ENCODE measurements at places on chromosomes 2 and 18.

- DNase-seq: no peak
Measured at GRCh38 chr2:121284463-121285449, at the start of gene TFCP2L1. TSS of gene TFCP2L1 (minus strand) at chr2:121285202. CDS start at chr2:121285109, 93 bp downstream.

DNA sequence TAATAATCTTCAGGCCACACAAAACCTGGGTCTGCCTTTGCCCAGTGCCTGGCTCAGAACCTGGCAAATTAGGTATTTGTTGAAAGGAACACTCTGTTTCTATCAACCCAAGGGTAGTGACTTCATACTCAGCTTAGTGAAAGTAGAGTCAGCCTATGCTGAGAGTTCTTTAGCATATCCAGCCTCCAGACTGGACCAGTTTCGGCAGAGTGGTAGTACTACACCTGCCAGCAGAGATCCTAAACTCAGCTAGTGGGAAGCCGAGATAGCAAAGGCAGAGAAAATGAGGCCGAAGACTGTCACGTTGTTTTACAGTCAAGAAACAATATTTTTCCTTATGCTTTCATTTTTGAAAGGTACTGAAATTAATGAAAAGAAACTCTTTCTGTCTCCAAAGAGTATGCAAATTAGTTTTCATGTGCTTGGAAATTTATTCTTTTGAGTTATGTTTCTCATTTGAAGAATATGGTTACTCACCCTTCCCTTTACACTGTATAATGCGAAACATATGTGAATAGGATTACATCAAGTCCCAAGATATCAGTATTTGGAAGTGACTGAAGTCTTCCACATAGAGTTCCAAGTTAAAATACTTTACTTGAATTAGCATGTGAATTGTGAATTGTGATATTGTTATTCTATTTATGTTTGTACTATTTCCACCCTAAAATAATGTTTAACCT, 52.2 kb upstream of the UGP2 start:
- DNase-seq: no peak

DNA sequence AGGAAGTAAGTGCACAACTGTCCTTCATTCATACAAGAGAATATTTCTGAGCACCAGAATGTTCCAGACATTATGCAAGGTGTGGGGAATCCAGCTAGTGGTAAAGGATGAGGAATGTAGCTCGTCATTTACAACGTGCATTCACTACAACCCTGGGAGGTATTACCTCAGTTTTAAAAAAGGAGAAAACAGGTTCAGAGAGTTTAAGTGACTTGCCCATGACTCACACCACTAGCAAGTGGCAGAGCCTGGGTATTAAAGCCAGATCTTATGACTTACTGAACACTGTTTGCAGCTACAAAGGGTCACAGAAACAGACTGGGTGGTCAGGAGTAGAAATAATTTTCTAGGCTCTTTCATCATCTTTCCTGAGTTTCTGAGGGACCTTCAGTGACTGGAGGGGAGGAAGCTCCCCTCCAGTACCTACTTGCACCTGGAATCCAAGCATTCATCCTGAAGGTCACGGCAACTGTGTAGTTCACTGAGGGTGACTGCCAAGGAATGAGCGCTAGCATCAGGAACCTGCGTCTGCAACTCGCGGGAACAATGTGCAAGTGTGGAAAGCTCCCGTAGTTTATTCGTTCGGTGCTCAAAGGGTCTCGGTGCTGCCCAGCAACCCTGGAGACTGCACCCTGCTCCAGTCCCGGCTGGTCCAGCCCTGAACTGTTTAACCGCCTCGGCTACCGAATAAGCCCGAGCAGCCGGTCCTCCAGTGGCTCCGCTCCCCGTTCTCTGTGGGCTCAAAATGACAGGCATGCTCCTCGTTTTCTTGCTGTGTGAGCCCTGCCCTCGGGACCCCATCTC, 647 bp downstream of the CCDC121 start:
- DNase-seq: no peak

GRCh38 chr2:241087420-241088268, 14.4 kb downstream of the MTERF4 start:
- DNase-seq: no peak

- no peak for DNase-seq
Measured at GRCh38 chr2:30566631-30567030, 119.6 kb downstream of the LCLAT1 start.

DNA sequence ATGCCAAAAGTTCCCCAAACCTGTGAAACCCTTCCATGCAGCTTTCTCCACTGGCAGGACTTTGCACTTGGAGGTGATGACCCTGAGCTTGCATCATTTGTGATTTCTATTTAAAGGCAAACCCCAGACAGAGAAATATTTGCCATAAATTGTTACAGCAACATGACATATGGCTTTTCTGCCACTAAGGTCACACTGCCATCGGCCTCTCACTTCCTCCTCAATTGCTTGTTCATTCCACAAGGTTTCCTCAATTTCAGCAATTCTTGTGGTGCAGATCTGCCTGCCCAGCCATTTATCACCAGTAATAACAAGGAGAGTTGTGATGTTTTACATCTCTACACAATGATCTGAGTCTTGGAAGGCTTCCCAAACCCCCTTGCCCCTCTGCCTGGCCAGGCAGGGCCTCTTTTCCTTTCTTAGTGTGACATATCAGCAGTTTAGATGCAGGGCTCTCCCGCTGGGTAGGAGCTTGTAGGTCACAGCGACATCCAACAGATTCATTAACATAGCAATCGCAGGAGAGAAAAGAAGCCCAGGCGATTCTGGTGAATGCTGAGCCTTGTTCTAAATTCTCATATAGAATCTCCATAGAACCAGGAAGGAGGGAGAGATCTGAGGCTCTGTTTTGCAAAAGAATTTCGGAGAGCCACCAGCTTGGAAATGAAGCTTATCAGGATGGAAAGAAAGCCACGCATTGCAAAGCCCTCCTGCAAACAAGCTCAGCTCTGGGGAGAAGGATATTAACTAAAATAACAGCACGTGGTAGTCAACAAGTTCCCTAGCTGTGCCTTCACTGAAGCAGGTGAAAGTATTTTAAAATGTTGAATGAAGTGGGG, 46.7 kb upstream of the ITGA6 start:
- no peak for DNase-seq

DNA sequence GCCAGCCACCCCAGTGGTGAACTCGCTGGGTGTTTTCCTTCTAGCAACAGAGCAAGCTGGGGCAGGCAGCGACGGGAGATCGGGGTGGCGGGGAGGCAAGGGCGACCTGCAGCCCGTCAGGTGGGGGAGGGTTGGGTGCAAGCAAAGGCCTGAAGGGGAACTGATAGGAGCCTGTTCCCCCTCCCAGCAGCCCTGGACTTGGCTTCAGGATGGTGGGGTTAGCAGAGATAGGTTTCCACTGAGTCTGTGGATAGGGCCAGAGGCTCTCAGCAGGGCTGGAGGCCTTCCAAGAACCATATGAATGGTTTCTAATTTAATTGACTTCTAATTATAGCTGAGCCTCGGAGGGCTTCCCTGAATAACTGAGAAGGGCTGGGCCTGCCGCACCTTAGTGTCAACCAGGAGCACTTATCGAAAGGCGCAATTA, 55.3 kb downstream of the EDAR start:
- DNase-seq: no peak

DNA sequence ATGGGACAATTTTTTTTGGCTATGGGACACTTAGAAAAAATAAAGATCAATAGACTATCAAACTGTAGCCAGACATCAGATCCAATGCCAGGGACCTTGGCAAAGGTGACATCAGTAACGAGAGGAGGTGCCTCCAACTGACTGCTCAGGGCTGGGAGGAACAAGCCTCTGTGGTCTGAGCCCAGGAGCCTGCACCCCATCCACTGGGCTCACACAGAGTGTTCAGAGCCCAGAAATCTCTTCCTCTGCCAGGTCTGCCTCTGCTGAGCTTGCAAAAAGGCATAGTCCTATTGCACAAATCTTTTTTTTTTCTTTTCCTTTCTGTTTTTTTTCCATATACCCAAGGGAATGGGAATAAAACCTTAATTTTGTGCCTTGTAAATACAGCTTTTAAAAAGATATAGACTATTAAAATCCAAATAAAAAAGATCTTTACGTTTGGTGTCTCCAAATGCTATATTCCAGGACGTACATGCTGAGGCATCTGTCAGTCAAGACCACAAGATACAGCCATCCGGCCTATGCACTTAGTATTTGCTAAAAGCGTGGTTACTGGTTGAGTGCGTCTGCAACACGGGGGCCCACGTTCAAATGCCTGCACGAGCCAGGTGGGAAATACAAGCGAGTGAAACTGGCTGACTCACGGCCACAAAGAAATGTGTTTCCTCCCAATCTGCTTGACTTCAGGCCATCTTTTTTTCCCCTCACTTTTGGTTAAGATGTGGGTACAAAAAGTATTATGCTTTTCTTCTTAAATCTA, 7.8 kb upstream of the ARHGAP25 start:
- DNase-seq: peak; percentile 86

DNA sequence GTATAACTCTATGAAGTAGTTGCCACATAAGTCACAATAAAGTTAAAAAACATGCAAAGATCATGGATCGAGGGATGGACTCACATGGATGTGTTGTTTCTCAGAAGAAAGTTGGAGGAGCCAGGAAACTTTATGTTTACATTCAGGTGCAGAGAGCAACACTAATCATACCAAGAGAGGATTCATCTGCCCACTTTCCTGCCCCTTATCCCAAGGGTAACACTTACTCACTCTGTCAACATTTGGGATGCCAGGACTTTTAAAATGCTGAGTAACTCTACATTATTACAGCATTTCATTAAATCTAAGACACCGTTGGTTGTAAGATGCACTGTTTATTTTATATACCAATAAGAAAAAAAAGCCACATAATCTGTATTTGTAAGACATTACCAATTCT, 170.4 kb downstream of the KCNE4 start:
- DNase-seq: no peak

GRCh38 chr2:176126929-176127773, 2.4 kb upstream of the HOXD8 start:
- DNase-seq: peak; percentile 26

DNA sequence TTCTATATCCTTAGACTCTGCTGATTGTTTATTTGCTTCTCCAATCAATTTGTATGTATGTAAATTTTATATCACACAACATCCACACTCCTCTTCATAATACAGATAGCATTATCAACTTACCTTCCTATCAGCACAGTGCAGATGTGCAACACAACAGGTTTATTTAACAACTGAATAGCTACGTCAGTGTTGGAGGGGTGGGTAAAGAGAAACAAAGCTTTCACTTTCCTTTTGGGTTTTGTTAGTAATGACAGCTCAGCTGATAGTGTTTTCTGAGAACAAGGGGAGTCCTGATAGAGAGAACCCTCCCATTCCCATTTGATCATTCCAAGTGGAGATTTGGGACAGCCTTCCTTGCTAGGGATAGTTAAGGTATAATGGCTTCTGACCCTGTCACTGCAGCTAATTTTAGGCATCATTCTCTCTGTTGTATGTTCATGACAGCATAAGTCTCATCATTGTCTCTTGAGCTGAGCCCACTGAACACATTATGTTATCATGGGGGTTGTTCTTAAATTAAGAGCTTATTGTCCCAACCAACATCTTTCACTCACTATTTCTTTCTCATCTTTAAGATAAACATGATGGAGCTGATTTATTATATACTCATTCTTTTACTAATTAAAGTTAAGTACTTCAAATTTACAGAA, 227.7 kb downstream of the GPD2 start:
- DNase-seq: no peak

- DNase-seq: no peak
Measured at GRCh38 chr18:961644-962355, 57.1 kb downstream of the ADCYAP1 start.

GRCh38 chr2:12107939-12108338, 361.5 kb downstream of the LPIN1 start:
- no peak for DNase-seq

GRCh38 chr2:210179351-210179990, 8.3 kb upstream of the KANSL1L start:
- DNase-seq: no peak

DNA sequence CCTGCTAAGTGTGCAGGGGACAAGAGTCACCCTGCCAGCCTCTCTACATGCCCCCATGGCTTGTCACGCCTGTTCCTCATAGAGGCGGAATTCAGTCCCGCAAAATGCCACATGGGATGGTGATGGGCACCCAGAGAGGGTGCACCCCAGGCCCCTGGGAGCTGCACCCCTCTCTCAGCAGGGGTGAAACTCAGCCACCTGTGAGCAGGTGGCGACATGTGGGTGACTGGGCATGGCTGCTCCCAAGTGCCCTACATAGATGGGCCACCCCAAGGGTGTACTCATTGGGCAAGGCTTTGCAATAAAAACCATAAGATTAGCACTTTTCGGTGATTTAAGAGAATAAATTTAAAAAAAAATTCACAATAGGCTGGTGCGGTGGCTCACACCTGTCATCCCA, 6.3 kb downstream of the HS6ST1 start:
- DNase-seq: no peak

DNA sequence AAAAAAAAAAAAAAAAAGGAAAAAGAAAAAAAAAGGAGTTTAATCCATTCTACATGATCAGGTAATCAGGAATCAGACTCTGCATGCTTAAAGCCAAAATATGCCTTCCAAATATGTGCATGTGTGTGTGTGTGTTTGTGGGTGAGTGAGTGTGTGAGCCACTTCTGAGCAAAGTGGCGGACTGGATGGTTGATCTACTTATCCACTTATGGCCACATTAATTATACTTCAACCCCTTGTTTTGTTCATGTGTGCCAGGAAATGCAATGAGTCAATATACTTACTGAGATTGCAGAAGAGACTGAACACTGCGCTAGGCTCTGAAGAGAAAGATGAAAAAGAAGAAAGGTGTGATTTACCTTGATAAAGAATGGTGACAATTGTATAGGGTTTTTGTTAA, 586.5 kb upstream of the NXPH2 start:
- no peak for DNase-seq

GRCh38 chr18:79826966-79827365, 29.2 kb downstream of the KCNG2 start:
- no peak for DNase-seq

DNA sequence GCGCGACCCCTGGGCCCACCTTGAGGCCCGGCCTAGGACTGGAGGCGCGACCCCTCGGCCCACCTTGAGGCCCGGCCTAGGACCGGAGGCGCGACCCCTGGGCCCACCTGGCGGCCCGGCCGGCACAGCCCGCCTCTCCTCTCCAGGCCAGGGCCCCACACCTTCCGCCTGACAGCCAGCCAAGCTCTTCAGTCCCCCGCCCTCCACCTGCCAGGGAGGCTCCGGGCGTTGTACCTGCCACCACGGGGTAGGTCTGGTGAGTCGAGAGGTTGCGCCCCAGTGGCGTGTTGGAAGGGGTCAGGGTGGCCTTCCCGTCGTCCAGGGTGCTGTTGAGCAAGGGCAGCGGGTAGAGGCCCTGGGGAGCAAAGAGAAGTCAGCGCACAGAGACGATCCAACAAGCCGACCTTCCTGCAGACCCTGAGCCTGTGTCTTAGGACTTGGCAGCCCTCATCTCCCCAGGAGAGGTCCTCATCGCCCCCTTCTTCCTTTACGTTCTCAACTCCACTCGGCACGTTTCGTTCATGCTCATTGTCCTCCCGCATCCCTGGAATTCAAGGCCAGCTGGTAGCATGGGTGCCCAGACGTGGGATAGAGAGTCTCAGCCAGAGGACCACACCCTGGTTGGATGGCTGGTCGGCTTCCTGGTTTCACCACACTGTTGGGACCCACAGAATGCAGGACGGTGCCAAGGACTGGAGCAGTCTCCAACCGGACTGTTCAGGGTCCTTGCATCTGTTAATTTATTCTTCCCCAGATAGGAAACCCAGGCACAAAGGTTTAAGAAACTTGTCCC, 42.2 kb downstream of the PAX8 start:
- DNase-seq: no peak

- DNase-seq: peak; percentile 42
Measured at GRCh38 chr2:23436346-23437098, 51.5 kb downstream of the KLHL29 start.

GRCh38 chr2:121969166-121969565, 213.7 kb downstream of the TSN start:
- DNase-seq: no peak
